NCI-H1417 (cell line): ENCODE measurements at places on chromosomes 13 and 19.

- DNase-seq, result no peak
These were observed 65.9 kb upstream of the ZNF599 start for GRCh38 chr19:34838753-34839431.

DNA sequence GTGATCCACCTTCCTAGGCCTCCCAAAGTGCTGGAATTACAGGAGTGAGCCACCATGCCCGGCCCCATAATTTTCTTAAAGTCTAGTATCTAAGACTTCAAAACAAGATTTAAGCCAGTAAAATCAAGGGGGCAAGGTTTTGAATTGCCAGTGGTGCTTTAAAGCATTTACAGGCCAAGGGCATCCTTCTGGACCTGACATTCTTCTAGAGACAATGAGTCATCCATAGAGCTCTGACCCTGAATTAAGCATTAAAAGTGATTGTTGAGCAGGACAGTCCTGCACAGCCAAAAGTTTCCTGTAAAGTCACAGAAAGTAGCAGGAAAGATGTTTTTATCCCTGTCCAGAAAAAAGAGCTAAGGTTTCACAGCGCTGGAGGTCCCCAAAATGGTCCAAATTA lies 50.9 kb upstream of the ATP12A start:
- no peak for DNase-seq

- DNase-seq, result no peak
These were observed 1.6 kb upstream of the PCDH8 start for GRCh38 chr13:52850072-52850395.

DNA sequence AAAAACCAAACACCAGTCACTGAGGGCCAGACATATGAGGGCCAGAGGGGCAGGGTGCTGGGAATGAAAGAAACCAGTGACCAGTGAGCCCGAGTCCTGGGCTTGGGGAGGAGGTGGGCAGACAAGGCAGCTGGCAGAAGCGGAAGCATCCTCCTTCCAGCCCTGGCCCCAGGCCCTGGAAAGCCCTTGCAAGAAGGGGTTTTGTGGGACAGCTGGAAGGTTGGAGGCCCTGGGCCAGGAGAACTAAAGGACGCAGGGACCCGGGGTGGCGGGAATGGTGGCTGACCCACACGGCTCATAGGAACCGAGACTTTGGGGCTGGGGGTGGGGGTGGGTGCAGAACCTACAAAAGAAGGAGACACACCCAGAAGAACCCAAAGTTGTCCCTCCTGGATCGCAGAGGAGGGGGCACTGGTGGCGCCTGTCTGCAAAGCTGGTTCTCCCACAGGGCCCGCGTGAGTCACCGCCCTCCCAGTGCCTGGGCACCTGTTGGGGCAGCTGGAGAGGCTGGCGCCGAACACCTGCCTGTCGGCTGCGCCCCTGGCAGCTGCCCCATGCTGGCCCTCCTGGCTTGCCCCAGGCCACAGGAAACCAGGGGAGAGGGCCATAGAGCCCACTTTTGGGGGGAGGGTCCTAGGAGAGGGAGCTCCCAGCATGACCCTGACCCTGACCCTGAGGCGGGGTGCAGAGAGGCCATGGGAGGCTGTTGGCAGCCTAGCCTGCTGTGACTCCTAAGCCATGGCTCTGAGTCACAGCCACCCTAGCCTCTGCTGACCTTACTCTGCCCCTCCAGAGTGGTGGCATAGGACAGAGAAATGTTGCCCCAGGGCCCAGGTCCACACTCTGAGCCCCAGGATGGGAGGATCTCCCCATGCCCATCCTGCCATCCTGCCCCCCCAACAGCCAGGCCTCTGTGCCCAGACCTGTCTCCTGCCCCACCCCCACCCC lies 802 bp downstream of the DMPK start:
- peak; percentile 87 for DNase-seq

DNA sequence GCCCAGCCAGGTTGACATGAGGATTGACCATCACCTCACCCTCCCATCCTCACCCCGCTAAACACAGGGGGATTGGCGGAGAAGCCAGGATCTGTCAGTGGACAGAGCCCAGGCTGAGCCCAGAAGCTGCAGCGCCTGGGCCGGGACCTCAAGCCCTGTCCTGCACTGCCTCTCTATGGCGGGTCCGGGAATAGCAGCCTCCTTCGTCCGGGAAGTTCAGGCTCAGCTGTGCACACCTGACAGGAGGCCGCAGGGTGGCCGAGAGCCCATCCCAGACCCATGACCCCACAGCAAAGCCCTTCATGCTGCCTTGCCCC lies 67.8 kb downstream of the SPACA7 start:
- peak; percentile 78 for DNase-seq

DNA sequence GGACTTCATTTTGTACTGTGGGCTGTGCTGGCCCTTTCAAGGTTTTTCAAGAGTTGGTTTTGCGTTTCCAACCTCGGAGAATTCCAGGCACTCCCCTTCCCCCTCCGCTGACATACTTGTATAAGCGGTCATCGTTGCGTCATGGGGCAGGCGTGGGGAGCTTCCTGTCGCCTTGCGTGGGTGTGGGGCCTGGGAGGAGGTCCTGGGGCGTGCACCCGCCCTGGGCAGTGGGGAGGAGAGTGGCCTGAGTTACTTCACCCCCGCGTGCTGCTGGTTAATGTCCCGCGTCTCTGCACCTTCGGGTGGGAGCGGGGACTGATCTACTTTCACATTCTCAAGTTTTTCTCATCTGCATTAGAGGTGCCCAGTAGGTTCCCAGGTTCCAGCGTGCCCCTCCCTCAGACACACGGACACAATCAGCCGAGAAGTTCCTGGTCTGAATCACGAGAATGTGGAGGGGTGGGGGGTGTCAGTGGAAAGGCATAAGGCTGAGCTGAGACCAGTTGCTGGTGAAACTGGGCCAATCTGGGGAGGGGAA lies 4.1 kb downstream of the IER2 start:
- peak; percentile 80 for DNase-seq

DNA sequence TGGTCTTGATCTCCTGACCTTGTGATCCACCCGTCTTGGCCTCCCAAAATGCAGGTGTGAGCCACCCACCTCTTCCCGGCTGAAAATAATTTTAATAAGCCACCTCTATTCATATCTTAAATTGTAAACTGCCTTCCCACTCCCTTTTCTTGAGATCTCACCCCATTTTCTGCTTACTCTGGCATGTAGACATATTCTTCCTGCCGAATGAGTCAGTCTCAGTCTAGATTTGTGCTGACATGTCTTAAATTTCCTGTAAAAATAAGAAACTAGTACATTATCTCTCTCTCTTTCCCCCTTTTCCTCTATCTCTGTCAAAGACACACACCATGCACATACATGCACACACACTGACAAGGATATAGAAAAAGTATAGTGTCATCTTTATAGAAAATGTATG lies 60.9 kb downstream of the THSD1 start:
- no peak for DNase-seq

DNA sequence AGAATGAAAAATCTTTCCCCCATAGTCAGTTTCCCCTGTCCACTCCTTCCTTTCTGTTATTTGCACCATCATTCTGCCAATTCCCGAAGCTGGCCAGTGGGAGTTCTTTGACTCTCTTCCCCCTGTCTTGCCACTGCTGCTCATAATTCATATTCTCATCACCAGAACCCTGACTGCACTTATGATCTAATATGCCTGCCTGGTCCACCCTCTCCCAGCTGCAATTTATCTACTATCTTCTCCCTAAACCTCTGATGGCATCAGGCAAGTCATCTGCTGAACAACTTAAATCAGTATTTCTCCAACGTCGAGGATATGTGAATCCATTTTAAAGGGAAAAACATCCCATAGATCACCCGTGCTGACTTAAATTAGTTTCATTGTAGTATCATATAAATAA lies 458.0 kb upstream of the GPC6 start:
- DNase-seq, result no peak
